ENCODE measurements at places on chromosomes 3 and 15.

DNA sequence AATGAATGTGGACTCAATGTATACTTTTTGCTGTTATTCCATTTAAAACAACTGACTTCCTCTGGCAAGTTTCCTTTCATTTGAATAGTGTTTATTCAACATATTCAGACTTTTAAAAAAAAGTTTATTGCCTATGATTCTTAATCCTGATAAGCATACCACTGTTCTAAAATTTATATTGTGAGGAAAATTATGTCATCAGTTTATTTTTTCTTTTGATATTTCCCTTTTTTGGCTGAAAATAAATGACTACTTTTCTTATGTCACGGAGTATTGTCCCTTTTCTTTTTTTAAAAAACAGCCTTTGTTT, 109.5 kb downstream of the CDIN1 start:
- no peak for DNase-seq

GRCh38 chr3:18099611-18100010, 325.5 kb downstream of the SATB1 start:
- no peak for DNase-seq

GRCh38 chr3:119418641-119419040, 44.8 kb downstream of the TMEM39A start:
- DNase-seq, result no peak

DNA sequence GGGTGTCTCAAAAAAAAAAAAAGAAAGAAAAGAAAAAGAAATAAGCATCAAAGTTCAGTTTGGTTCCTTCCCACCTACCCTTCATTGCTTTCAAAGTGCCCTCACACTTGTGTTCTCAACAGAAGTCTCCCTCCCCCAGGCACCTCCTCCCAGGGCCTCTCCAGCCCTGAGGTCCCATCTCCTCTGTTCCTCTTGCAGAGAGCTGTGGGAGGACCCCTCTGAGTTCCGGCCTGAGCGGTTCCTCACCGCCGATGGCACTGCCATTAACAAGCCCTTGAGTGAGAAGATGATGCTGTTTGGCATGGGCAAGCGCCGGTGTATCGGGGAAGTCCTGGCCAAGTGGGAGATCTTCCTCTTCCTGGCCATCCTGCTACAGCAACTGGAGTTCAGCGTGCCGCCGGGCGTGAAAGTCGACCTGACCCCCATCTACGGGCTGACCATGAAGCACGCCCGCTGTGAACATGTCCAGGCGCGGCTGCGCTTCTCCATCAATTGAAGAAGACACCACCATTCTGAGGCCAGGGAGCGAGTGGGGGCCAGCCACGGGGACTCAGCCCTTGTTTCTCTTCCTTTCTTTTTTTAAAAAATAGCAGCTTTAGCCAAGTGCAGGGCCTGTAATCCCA, 6.1 kb downstream of the CYP1A2 start:
- no peak for DNase-seq

- no peak for DNase-seq
Measured at GRCh38 chr3:101963902-101964362, 114.6 kb downstream of the NFKBIZ start.

DNA sequence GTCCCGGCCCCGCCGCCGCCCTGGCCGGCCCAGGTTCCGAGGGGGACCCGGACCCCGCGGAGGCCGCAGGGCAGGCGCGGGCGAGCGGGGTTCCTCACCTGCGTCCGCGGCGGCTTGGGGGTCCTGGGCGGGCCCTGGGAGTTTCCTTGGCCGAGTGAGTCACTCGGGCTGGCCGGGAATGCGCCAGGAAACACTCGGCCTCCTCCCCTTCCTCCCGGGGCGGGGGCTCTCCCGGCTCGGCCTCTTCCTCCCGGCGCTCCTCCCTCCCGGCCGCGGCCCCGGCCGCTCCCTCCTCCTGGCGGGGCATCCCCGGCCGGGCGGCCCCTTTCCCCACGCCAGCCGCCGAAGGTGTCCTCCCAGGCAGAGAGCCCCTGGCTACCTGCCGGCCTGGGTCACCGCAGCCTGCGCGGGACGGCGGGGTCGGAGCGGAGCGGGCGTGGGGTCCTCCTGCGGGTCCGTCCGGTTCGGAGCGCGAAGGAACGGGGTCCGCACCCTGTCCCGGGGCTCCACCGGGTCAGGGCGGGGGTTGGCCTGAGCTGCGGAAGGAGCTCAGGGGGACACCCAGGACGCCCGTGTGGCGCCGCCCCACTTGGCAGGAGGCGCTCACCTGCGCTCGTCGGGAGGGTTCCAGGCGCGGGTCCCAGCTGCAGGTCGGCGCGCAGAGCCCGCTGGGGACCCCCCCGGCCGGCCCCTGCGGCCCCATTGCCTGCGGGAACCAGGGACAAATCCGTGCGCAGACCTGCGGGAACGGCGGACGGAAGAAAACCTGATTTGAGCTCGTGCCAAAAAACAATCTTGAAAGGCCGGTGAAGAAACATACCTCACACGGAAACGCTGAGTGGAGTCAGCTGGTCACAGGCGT, at the start of gene CYFIP1:
Gene CYFIP1, minus strand, starts transcription at position 180 of the 862 bp plus-strand sequence. CDS start 33,083 bp downstream, outside the sequence.
- DNase-seq, result peak; percentile 73

DNA sequence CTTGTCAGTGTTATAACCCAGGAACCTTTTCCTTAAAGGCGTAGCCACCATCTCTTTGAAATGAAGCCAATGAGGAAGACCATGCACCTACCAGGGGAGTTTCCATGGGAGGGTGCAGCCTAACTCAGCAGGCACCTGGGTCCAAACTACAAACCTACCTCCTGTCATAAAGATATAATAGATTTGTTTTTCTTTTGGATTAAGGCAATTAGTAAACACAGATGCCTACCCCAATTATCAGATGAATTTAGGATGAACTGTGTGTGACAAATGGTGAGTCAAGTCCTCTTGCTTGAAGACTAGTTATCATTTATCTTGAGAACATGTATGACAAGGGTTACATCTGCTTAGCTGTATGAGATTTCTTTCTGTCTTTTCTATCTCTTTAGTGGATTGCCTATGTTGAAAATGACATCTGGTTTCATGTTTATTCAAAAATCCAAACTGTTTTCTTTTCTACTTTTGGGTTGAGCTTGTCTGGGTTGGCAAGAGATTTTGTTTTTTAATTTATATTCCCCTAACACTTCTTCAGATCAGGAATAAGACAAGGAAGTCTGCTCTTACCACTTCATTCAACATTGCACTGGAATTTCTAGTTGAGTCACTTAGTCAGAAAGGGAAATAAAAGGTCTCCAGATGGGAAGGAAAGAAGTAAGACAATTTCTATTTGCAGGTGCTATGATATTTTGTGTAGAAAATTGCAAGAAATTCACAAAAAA, 149.9 kb downstream of the NEK10 start:
- no peak for DNase-seq

- no peak for DNase-seq
Measured at GRCh38 chr15:52232327-52232726, 41.1 kb upstream of the GNB5 start.

DNA sequence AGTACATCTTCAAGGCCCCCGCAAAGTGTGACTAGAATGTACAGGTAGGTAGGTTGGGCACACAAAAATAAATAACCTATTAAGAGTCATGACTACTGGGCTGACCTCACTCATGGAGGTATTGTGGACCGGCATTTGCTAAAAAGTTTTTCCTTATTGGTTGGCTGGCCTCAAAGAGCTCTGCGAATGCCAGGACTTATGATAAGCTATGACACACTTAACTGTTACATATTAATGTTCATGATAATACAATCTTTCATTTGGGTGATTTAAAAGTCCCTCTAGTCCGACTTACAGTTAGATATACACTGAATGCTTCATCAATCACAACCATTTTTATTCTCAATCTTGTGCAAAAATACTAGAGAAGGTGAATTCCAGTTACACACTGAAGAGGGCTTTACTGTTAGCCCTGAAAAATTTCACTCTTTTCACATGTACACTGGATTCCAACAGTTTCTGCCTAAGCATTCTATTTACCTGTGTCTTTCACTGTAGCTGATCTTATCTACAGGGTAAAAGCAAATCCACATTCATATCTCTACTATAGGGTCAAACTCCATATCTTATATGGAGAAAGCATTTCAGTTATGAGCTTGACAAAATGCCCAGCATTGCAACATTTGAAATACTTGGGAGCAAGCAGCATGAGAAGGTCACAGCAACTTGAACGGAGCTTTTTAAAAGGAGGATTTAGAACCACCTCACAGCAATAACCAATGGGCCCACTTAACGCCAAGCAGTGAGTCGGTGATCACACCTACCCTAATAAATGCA, 329.1 kb downstream of the FOXP1 start:
- DNase-seq, result no peak

DNA sequence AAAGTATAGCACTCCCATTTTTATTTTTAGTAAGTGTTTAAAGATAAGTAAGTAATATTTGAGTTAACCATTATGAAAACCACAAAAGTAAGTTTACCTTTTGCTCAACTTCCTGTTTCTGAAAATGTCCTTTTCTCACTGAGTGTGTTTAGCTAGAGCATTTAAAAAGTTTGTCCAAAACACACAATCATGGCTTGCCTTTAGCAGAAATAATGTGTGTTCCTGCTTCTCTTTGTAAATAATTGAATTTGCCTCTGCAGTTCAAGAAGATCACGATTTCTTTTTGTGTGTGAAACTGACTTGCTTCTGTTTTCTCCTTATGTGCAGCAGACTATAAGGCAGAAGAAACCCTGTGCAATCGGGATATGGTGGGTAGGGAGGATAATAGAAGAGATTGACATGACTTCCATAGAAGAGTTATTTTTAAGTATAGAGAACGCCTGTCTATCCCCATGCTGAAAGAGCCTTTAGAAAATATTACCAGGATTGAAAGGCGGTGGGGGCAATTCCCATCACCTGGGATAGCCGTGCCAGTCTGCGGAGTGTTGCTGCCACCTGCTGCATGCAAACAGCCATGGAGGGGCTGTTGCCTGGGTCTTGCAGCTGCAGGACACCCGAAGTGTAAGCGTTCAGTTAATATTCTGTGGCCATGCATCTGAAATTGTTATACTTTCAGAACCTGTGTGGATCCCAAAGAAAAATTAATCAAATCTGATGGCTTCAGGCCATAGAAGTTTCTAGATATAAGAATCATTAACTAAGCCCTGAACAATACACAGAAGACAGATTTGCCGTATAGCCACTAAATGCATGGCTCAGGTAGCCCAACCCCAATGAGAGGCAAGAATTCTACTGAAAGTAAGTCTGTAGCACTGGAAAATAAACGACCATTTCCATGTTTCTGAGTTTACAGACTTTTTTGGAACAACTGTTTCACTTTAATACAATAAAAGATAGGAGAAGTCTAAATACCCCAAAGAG, 2.4 kb upstream of the CD96 start:
- DNase-seq, result peak; percentile 60

GRCh38 chr3:195573611-195574496, 9.9 kb downstream of the APOD start:
- no peak for DNase-seq

GRCh38 chr3:106985721-106986120, 391.5 kb upstream of the CCDC54 start:
- no peak for DNase-seq

- no peak for DNase-seq
Measured at GRCh38 chr15:45376300-45376928, 1.9 kb downstream of the GATM start.

- no peak for DNase-seq
Measured at GRCh38 chr3:59872128-59872527, 822.3 kb upstream of the CFAP20DC start.

DNA sequence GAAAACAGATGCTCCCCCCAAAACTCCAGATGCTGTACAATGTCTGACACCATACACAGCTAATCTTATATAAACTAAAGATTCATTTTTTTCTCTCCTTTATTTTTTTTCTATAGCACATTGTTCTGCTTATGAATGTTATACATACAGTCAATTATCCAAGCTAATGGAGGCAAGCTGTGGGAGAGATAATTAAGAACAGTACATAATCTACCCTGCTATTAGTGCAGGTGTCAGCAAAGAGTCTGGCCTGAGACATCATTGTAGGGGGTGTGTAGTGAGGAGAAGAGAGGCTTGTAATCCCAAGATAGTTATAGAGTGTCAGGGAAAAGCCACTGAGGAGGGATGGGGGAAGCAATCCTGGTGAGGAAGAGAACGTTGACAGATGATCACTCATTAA, 25.4 kb upstream of the CHMP2B start:
- no peak for DNase-seq

GRCh38 chr3:136671921-136672320, 80.3 kb downstream of the STAG1 start:
- DNase-seq, result no peak

GRCh38 chr15:62641825-62642224, 400.7 kb upstream of the TPM1 start:
- no peak for DNase-seq

- DNase-seq, result no peak
Measured at GRCh38 chr3:197516517-197516889, 39.3 kb downstream of the BDH1 start.

DNA sequence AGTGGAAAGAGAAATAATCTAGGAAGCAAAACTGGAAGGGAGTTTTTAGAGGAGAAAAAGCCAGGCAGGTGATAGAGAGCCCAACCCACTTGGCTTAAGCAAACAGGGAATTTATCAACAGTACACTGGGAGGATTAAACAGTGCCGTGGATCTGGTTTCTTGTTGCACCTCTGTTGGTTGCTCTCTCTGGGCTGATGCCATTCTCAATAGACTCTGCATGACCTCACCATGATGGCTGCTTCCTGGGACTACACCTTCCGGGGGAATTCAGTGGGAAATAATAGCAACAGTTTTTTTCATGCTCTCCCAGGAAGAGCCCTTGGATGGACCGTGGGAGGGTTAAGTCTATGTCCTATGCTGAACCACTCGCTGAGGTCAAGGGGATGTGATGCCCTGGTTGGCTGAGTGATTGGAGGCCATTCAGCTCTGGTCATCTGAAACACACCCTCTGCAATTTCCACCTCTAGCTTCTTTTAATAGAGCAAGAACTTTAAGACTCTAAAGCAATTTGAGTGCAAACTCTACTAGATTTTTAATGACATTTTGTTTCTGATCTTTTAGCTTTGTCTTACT, 74.2 kb downstream of the EPHB1 start:
- no peak for DNase-seq

GRCh38 chr3:39282057-39282456, 2.2 kb upstream of the CX3CR1 start:
- no peak for DNase-seq

DNA sequence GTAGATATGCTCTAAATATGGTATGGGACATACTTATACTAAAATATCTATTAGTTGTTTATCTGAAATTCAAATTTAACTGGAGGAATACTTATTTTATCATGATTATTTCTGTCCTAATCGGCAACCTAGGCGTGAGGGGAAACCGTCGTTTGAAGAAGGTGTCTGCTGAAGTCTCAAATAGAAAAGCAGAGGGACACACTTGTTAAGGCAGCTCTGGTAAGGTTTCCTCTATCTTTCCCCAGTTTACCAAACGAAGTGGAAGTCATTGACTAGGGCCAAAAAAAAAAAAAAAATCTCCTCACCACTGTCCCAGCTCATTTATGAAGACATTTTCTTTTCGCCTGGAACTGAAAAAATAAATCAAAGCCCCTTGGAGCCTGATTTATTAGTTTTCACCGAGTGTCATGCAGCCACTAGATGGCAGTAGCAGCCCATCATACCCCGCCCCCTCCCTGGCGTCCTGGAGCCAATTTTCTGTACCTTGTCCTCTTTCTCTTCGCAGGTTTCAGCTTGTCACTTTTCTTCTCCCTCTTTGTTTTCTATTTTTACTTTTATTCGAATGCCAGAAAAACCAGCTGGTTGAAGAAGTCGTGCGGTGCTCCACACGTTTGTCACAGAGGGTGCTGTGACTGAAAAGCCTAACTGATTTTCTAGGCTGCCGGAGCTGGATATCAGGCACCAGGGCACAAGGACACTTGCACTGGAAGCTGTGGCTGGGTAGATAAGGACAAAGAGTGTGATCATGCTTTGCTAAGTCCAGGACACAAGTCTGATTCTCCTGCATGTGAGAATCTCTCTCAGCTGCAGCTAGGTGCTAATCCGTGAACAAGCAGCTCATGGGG, 238.7 kb downstream of the ZPLD1 start:
- DNase-seq, result peak; percentile 71

- DNase-seq, result no peak
Measured at GRCh38 chr15:60824196-60824595, 345.3 kb upstream of the ICE2 start.

Measured in HEK293T (cell line).